OCI-M1 (cell line): ENCODE measurements at places on chromosomes 2 and 18.

DNA sequence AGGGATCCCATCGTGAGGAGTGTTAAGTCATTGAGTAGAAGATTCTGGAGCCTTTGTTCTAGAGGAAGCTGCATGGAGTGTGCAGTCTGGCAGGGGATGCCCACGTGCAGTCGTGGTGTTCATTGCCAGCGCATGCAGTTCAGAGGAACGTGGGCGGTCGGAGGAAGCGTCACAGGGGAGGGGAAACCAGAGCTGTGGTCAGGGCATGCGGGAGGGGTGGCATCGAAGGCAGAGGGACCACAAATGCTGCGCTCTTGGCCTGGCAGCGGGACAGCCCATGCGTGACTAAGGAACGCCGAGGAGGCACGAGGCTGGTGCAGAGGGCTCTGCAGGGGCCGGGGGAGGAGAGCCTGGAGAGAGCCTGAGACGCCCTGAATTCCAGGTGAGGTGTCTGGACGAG lies 141.1 kb downstream of the KLHL29 start:
- no peak for DNase-seq

GRCh38 chr18:57243624-57244179 lies 96.8 kb downstream of the BOD1L2 start:
- DNase-seq: no peak

DNA sequence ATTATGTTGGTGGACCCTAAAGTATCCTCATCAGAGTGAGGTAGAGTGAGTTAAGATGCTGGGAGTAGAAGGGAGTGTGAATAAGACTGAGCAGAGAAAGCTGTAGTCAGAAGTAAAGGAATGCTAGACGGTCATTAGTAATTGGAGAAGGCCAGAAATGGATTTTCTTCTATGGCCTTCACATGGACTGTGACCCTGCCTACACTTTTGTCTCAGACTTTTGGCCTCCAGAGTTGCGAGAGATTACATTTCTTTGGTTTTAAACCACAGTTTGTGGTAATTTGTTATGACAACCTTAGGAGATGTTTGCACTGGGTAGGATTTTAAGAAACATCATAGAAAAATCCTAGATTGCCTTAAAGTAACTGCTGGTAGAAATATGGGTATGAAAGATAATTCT lies 1267.7 kb upstream of the TMEFF2 start:
- no peak for DNase-seq

- no peak for DNase-seq
Observed at GRCh38 chr2:108853421-108853820, 66.8 kb downstream of the CCDC138 start.

DNA sequence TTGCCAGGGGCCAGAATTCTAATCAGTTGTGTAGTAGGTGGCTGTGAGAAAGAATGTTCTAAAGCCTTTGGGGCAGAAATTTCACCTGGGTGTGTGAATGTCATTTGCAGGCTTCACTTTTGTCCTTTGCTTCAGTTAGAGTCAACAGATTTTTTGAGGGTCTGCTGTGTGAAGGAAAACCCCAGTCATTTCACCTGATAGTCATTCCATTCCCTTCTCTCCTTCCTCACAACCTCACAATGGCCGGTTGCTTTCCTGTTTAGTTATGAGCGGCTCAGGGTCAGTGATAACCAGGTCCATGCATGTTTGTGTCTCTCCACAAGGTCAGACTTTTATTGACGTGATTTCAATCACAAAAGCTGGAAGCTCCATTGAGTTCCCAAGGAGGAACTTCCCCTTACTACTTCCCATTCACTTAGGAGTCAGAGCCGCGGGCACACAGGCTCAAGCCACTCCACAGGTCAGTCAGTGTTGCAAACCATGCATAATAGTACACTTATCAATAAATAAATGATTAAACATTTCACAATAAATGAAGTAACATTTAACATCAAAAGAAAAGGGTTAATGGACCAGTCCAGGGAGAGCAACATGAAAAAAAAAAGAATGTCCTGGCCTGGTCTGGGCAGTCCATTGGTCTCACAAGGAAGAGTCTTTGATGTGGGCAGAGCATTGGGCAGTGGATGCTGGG lies 74.3 kb downstream of the NPAS2 start:
- no peak for DNase-seq

- peak; percentile 7 for DNase-seq
Observed at GRCh38 chr2:62149708-62150107, 46.2 kb upstream of the B3GNT2 start.

DNA sequence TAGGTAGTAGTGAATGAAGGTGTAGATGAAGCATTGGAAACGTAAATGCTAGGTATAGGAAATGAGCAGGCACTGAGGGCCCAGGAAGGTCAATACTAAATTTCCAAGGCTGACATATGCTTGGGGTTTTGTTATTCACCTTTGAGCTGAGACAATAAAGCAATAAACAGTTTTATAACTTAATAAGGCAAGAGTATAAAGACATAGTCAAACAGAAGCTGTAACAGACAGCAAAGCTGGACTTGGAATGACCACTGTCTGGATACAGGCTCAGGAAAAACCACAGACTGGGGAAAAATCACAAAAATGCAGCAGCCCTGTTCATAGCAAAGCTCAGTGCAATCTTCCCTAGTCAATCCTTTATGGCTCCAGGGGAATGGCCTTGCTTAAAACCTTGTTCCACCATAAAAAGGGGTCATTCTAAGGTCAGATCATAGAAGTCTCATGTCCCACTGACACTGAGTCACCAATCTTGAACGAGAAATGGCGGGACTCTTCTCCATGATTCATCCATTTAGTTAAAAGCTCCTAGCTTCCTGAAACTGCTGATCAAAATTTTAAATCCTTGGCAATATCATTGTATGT lies 493.3 kb downstream of the CMPK2 start:
- no peak for DNase-seq

- DNase-seq: no peak
Observed at GRCh38 chr18:48743886-48744285, 205.1 kb downstream of the CTIF start.

DNA sequence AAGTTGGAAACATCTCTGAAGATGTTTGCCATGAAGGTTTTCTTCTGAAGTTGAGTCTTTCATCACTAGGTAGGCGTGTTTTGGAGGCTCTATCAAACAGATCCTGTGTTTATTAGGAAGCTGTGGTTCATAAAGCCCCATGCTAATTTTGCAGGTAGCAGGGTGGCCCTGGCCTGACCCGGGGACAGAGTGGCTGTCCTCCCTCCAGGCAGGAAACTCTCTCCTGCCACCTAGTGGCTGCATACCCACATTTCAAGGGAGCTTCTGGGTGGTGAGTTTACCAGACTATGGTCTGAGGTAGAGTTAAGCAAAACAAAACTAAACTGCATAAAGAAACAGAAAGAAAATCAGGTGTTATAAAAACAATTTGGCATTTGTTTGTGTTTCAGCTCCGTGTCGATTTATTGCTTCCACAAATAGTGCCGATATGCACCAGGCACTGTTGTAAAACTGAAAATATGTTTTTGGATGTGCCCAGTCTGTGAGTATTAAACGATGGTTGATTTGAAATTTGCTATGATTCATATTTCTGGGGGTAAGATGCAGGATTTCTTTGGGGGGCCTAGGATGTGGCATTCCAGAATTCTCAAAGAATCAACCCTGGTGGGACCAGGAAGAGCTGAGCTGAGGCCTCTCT lies 26.0 kb upstream of the IL37 start:
- peak; percentile 89 for DNase-seq

DNA sequence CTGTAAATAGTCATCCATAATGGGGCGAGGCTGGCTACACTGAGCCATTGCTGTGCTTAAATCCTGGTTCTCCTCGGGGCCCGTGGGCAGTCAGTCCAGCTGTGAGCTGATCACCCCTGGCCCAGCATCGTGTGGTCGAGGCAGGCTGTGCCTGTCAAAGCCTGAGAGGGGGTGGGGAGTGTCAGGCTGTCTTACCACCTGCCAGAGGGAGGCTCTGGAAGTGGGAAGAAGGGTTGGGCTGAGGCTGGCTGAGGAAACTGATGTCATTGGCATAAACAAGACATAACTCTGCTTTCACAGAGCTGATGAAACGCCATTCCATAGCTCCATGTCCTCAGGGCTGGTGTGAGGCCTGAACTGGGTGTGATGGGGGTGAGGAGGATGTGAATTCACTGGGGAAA lies 49.7 kb downstream of the KLHL29 start:
- no peak for DNase-seq
